Liver (tissue), 10 donors: ENCODE measurements at places on chromosomes 6 and 20.

- DNase-seq = no peak
These were observed 139.7 kb upstream of the TMEM170B start for GRCh38 chr6:11397622-11398450.

DNA sequence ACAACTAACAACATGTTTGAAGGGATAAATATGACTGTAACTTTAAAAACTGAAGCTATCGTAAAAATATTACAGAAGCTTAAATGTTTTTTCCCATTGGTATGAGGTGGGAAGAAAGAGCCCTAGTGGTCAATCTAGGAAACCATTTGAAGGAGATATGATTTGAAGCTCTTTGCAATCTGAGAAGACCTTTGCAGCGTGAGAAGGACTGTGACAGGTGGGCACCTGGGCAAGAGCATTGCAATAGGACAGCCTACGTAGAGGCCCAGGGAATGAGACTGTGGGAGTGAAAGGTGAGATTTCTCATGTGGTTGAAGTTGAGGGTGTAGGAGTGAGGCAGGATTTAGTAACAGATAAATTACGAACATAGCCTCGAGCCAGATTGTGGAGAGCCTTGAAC is 108.0 kb upstream of the PDE7B start:
- DNase-seq = no peak

- no peak for DNase-seq
These were observed 93.2 kb upstream of the ZNF184 start for GRCh38 chr6:27565839-27566779.

DNA sequence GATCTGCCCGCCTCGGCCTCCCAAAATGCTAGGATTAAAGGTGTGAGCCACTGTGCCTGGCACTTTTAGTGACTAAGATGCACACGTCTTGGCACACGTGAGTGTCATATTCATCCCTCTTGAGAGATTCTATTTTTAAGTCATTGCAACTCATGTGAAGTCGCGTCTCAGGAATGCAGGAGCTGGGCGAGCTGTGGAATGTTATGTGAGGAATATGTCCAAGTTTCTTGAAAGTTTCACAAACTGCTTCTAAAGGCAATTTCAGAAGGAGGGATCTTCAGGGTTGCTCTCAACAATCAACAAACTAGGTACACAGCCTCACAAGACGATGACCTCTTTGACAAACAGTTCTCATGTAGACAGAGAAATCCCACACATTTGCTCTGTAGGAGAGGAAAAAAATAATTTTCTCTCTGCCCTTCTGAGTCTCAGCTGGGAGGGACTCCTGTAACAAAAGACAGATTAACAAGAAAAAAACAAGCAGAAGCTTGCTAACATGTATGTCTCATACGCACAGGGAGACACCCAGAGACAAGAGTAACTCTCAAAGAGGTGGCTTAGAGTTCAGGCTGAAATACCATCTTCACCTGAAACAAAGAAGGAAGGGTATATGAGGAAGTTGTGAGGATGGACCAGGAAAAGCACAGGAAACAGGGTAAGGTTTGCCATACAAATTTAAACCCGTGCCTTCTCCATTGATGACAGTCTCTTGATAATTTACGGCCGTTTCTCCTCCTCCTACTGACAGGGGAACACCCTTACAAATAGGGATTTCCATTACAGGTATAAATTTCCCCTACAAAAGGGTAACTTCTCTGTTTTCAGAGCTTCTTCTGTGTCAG is 45.3 kb upstream of the FAM50B start:
- no peak for DNase-seq

DNA sequence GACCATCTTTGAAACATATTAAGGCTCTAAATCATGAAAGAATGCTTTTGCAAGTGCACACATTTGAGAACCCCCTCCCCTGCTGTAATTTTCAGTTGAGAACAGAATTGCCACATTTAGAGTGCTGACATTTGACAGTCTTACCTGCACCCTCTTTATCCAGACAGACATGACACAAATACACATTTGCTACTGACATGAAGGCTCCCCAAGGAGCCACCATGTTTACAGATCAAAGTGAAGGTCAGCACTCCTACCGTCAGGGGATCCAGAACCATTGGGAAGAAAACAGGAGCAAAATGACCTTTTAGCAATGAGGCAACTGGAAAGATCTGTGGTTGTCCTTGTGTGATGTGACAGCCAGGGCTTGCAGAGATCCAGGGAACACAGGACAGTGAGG is 315.4 kb upstream of the CNR1 start:
- DNase-seq = no peak

- DNase-seq = no peak
These were observed 83.5 kb upstream of the PROKR2 start for GRCh38 chr20:5400164-5400762.

GRCh38 chr20:25013478-25014380 is 21.2 kb upstream of the APMAP start:
- DNase-seq = no peak

DNA sequence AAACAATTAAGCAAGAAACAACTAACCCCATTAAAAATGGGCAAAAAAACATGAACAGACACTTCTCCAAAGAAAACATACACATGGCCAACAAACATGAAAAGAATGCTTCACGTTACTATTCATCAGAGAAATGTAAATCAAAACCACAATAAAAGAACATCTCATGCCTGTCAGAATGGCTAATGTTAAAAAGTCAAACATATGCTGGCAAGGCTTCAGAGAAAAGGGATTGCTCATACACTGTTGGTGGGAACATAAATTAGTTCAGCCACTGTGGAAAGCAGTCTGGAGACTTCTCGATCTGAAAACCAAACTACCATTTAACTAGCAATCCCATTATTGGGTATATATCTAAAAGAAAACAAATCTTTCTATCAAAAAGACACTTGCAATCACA is 217.5 kb downstream of the TINAG start:
- DNase-seq = no peak

- no peak for DNase-seq
These were observed 60.2 kb downstream of the SCML4 start for GRCh38 chr6:107763946-107764345.

DNA sequence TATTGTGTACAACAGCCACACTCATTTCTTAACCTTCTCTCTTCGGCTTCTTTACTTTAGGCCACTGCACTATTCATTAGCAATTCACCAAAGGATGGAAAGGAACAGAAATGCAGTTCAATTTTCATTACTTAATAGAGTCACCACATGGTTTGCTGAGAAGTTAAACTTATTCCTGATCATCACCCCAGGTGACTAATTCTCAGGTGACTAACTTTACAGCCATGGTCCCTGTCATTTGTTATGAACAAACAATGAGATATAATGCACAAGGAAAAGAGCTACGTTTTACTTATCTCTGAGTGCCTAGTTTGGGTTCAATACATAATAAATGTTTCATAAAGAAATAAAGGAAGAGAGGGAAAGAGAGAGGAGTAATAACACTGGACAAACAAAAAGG is 45.8 kb upstream of the DST start:
- DNase-seq = no peak

GRCh38 chr20:25059866-25060465 is 2.0 kb upstream of the ACSS1 start:
- no peak for DNase-seq

GRCh38 chr20:45370571-45371160 is 7.5 kb downstream of the TP53TG5 start:
- no peak for DNase-seq

GRCh38 chr6:311679-312220 is 19.5 kb downstream of the DUSP22 start:
- no peak for DNase-seq

- no peak for DNase-seq
These were observed 208.7 kb upstream of the PRND start for GRCh38 chr20:4512891-4513550.

DNA sequence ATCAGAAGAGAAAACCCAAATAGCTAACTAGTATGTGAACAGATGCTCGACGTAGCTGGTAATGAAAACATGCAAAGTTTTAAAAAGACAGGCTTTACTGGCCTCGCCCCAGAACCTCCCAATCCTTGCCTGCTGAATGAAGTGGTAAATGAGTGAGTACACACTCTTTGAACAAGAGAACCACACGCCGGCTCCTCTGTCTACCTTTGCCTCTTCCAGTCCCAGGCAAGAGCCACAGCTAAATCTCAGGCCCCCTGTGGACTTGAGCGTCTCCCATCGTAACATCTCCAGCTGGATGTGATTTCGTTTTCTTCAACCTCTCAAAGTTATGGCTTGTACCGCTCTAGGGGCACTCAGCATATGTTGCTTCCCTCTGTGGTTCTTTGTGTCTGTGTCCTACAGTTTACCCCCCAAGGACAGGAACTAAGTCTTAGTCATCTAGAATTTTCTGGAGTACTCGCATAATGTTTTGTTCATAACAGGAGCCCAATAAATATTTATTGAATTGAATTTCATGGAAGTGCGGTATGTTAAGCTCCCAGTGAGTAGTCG is 153.2 kb upstream of the TAB2 start:
- no peak for DNase-seq

GRCh38 chr6:120675886-120676285 is 658.4 kb downstream of the TBC1D32 start:
- DNase-seq = no peak

- DNase-seq = no peak
These were observed 18.0 kb downstream of the KLHL31 start for GRCh38 chr6:53647462-53648094.

DNA sequence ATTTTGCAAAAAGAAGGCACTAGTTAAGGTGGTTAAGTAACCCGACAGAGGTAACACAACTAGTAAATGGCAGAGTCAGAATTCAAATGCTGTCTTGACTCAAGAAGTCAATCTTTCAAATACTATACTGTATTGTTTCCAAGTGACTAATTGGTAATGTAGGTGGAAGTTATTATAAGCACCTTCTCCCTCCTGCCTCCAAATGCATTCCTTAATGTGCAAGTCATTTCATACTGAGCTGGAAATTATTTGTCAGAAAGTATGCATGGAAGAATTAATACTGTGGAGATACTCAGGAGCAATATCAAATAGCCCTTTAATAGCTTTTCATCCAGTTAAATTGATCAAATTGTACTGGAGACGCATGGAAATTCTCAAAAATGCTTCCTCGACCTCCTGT is 579.1 kb downstream of the DOK5 start:
- no peak for DNase-seq

GRCh38 chr6:43712579-43712978 is 25.0 kb upstream of the MRPS18A start:
- DNase-seq = no peak

GRCh38 chr20:1824834-1825233 is 70.4 kb upstream of the SIRPA start:
- no peak for DNase-seq

DNA sequence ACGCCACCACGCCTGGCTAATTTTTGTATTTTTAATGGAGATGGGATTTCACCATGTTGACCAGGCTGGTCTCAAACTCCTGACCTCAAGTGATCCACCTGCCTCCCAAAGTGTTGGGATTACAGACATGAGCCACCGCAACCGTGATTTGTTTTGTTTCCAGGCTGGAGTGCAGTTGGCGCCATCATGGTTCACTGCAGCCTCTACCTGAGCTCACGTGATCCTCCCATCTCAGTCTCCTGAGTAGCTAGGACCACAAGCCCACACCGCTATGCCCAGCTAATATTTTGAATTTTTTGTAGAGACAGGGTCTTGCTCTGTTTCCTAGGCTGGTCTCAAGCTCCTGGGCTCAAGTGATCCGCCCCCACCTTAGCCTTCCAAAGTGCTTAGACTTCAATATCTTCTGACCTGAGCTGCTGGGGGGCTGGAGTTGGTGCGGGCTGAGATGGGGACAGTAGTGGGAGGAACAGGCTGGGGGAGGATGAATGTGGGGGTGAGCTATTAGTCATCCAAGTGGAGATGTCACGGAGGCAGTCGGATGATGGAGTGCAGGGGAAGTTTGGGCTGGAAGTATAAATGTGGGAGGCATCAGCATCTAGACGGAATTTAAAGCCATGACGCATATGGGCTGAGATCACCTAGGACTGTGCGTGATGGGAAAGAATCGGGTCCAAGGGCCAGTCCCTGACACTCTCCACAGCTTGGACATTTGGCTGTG is 23.1 kb upstream of the ZMYND8 start:
- DNase-seq = no peak

DNA sequence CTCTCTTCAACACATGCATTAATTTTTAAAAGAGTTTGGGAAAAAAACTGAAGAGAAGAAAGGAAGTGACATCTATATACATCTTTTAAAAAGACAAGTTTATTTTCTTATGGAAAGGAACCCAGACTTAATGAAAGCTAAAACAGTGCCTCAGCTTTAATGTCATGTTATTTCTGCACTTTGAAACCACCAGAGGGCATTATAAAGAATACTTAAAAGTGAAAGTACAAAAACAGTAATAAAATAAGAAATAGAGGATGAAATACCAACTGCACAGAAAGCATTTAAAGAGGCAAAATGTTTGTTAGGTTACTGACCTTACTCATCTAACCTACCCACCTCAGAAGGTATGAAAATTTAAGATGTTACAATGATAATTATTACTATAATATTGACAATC is 98.8 kb downstream of the HUS1B start:
- DNase-seq = no peak

DNA sequence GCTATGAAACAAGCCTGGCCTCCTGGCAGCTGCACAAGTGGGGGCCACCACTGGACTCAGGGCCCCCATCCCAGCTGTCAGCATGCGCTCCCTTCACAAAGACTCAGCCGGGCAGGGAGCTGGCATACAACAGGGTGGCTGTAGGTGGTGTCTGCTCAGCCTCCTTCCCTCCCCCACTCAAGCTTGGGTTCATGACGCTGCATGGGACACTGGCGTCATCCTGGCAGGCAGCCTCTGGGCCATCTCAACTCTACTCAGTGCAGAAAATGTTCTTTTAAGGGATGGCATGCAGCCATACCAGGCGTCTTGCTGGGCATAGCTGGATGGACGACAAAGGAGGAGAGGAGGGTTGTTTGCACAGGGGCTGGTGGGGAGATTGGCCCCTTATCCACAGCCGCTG is 30.5 kb downstream of the SAYSD1 start:
- DNase-seq = no peak

- DNase-seq = no peak
These were observed 17.0 kb downstream of the CRISP1 start for GRCh38 chr6:49849213-49849907.

DNA sequence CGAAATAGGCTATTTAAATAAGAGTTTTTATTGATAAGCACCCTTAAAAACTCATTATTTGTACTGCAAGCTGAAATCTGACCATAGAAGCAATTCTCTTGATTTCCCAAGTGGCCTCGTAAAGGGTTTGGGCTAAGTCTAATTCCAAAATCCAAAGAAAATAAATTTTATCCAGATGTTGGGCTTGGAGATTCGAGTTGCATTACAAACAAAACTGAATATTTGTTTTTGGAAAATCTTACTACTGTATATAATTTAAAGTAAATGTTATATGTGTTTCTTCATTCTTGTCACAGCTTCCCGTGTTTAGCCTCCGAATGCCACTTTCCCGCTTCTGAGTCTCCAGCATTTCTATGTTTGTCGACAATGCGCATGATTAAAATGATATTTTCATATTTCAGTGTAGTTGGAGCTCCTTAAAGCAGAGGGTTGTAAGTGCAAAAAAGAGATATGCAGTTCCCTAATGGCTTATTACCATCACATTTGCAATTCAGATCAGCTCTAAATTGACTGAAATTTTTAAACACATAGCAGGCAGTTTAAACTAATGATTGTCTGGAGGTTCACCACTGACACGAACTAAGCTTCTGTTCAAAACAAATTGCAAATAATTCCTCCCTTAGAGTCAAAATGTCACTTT is 47.0 kb downstream of the PRL start:
- DNase-seq = no peak

- no peak for DNase-seq
These were observed 91.7 kb upstream of the HDDC2 start for GRCh38 chr6:125393449-125393858.
